Mucosa of gallbladder (tissue), 1 donor: ENCODE measurements at places on chromosomes 4 and X. TPM values are rescaled to one million over a fixed set of nuclear protein-coding genes. Genes with fewer than 3 reads are reported as not detected.

GRCh38 chr4:81165861-81166430, 49.1 kb downstream of the PRKG2 start:
- no peak for DNase-seq

DNA sequence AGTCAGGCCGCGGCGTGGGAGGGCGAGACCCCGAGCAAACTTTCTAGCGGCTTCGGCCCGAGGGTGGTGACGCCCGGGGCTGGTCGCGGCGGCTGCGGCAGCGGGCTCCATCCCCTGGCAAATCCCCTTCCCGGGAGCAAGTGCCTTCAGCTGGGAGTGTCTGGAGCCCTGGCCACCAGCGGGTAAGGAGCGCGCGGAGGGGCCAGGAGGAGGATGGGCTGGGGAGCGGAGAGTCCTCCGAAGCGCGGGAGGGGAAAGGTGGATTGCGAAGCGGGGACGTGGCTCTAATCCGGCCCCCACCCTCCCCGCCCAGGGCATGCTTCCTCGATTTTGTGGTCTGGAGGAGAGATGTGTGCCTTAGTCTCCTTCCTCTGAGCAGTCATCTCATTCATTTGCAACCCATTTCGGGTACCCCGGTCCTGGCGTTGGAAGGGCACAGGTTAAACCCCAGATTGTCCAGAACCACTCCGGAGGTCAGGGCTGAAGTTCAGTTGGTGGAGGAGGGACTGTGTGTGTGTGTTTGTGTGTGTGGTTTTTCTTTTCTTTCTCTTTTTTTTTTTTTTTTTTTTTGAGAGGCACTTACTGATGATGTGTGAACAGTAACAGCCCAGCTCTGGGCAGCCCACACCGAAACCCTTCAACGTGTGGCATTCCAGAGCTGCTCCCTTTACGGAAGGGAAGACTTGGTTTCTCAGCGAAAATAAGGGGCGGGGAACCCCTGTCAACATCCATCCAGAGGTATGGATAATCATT, 516 bp downstream of the SGMS2 start:
- DNase-seq = peak; percentile 20

STARD8 gene
- 6.1 TPM for total RNA-seq

DNA sequence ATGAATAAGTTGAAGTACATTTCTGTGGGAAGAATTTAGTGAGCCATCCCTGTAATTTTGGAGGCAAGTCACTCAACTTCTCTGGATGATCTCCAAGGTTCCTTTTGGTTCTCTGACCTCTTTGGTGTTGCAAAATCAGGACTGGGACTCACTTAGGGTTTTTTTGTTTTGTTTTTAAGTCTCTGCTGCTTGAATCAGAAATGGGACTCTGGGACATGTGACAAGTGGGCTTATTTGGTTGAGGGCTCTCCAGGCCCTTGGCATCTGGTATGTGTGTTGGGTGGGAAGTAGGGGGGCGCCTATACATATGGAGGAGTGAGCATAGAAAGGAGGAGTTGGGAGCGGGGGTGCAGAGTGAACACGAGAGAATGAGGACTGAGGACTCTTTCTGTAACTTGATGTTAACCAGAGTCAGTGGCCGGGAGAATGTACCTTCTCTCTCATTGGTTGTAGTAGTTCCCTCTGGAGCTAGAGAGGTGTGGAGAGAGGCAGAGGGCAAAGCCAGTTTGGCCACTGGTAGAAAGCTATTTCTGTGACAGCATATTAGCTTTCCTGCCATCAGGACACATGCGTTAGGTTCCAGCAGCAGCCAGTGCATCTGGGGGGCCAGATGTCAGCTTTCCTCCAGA, 1.9 kb downstream of the ARHGAP10 start:
- DNase-seq = no peak

CTAG2 gene
- total RNA-seq = not detected

GRCh38 chr4:142350871-142351270, 495.2 kb downstream of the INPP4B start:
- DNase-seq = no peak

NUP62CL gene
- 3.2 TPM for total RNA-seq

TEX13D gene
- not detected for total RNA-seq
